ENCODE measurements at places on chromosomes 7 and 10.

GRCh38 chr10:55750458-55750857 lies 610.6 kb downstream of the ZWINT start:
- DNase-seq: no peak

DNA sequence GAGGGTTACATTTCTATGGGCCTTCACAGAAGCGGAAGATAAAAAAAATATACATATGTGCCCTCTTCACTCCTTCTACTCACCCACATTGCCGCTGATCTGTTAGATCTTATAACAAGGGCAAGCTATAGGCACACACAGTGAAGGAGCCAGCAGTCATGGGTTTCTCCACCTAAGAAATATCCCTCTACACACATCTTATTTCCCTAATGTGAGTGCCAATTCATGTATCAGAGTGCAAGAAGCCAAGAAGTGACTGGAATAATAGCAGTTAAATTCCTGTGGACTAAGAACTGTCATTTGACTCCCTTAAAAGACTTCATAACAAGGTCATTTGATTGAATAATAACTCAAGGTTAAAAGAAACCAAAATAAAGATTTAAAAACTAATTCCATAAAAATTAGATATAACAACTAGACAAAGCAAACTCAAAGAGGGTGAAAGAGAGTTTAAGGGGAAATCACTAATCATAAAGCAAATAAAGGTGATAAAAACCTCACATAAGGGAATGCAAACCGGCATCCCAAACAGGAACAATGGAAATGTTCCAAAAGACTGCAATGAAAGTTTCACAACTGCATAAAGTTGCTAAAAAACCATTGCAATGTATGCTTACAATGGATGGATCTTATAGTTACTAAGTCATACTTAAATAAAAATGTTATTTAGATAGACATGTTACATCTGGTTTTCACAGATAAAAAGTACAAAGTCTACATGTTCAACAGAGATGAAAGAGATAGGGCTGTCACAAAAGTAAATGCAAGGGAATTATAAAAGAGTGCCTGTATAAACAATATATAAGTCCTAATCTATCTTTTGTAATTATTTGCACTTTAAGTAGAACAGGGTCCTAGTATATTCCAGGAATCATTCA lies 42.8 kb downstream of the ARHGAP21 start:
- DNase-seq: peak; percentile 54

DNA sequence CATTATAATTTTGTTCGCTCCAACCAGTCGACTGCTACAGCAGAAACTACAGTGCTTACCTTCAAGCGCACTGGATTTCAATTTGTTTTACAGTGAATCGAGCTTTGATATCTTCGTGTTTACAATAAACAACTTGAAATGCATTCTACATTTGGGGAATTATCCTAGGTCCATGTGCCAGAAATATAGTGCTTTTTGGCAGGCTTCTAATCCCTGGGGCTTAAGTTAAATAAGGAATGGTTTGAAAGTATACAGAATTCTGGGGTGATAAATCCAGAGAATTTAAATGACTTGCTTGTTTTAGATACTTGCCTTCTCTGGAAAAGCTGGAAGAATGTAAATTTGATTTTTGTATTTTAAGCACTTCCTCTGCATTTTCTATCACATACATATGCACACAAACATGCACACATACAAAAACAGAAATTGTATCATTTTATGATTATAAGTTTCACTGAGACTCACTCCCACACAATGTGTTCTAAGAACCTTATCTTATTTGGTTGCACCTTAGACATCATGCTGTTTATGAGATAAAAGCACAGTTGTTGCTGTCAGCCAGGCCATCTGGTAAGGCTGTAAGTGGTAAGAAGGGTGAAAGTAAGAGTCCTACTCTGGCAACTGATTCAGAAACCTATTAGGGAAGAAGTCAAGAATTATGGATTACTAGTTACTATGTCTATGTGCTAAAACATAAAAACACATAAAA lies 347.2 kb upstream of the KCND2 start:
- DNase-seq: no peak

GRCh38 chr10:95818010-95818409 lies 62.0 kb downstream of the ENTPD1 start:
- DNase-seq: no peak

DNA sequence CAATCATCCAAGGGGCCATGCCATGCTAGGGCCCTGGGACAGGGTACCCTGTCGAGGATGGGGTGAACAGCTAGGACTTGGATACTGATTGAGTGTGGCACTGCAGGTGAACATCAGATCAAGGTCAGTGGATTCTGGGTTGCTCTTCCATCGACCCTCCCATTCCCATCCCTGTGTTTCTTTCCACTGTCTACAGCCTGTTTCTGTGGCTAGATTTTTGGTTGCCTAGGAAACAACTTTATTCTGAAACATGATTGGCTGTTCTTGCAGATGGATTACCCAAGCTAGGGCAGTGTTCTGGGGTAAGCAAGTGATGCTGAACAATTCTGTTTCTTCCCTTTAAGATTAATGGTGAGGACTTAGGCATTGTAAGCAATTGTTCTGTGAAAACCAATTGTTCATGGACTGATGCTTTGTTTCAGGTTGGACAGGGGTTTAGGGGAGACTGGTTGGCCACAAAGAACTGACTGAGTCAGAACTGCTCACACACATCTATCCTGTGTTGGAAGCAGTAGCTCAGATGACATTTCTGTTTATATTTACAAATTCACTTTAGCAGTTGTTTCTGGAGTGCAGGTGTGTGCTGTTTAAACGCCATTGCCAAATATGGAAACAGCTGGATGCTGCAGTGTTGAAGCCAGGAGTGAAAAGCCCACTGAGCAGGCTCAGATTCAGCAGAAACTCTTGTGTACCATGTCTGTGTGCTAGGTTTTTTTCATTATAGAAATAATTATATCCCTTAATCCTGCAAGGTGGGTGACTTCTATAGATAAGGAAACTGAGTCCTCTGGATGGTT lies 102.3 kb upstream of the BTBD16 start:
- no peak for DNase-seq

DNA sequence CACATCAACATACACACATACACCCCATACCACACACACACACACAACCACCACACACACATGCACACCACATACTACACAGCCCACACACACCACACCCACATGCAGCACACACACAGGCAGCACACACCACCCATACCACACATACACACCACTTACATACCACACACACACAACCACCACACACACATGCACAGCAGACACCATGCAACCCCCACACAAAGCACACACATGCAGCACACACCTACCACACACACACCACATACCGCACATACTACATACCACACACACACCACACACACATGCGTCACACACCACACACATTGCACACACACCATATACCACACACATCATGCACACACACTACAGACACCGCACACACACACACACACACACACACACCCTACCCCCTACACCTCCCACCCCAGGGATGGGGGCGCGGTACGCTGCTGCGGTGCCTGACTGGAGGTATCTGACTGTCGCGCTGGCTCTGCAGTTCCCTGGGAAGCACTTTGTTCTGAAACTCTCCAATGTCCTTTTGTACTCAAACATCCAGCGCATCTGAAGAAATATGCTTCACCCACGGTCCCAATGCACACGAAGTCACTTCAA lies 5.4 kb upstream of the TRPV6 start:
- DNase-seq: no peak

DNA sequence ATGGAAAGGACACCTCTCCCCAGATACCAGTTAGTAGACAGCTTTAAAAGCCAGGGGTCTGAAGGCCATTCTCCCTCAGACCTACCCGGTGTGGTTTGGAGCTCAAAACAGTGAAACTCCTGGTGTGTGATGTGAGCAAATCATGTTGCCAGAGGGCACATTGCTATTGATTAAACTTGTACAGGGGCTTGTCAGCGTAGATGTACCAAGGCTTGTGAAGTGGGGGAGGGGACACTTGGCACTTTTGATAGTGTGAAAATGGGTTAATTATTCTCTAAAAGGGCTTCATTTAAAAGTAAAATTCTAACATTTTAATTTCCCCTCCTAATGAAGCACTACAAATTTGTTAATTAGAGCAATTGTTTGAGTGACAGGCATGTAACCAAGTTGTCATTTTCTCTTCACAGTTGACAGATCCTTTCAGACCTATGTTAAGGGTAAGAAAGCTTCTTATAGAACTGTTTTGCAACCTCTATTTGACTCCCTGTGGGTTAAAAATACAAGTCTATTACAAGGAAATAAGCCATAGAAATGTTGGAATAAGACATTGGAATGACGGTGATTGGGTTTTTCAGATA lies 356.9 kb upstream of the GALNT17 start:
- DNase-seq: no peak

DNA sequence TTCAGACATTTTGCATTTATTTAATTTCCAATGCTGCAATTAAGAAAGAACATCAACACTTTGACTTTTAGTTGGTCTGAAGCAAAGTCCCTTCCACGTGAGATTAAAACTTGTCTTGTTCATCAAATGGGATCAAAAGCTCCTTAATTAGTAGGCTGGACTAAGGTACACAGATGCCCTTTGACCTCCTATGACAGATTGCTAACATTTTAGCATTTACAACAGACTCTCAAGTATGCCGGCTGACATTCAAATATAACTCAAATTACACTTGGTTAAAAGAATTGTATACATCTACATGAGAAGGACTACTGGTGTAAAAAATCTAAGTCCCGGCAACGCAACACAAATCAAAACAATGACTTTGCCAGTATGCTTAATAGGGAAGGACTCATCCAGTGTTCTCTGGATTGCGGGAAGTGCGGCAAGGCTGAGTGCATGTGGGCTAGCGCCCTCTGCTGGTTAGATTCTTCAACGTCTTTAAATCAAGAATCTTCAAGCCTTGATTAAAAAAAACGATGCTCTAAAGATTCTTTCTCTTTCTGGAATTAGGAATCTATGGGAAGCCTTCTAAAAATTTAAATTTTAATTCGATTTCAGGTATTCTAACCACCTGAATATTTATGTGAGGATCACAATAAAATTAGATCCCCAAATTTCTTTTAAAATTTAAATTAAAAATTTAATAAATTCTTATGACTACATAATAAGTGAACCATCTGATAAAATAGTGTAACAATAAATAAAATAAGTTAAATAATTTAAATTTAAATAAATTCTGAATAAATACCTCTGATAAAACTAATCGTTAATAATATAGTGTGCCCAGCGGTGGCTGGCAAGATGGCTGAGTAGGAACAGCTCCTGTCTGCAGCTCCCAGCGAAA lies 444.7 kb downstream of the DGKB start:
- peak; percentile 88 for DNase-seq

DNA sequence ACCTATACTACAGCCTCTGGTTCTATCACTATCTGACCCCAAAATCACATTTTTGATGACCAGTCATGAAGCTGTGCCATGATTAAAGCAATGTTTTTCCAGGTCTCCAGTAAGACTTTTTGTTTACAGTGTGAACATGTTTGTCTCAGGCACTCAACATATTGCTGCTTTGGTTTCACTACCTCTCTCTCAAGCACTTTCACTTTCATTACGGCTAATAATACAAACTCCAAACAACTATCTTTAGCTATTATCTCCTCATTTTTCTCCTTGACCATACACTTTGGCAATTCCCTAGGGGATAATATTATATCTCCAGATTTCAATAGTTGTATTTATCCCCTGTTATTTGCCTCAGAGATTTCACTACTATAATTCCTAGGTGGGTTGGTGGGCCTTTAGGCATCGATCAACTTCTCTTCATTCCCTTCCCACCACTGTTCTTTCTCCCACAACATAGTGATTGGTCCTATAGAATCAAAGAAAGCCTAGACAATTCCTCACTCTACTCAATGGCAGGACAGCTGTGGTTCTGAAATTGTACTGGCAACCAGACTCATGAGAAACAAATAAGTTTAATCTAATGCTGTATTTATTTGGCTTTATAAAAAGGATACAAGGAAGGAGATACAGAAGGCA lies 261.4 kb upstream of the ZWINT start:
- no peak for DNase-seq

GRCh38 chr10:93218386-93218785 lies 144.7 kb downstream of the CYP26A1 start:
- no peak for DNase-seq

GRCh38 chr10:112580267-112580666 lies 133.3 kb downstream of the VTI1A start:
- no peak for DNase-seq

GRCh38 chr10:87659571-87660483 lies at the start of gene PAPSS2:
Gene PAPSS2, plus strand, starts transcription at chr10:87659878. Its CDS starts 104 bp downstream, at chr10:87659982.
- DNase-seq: peak; percentile 69

GRCh38 chr10:63712717-63713115 lies 191.5 kb downstream of the REEP3 start:
- no peak for DNase-seq

DNA sequence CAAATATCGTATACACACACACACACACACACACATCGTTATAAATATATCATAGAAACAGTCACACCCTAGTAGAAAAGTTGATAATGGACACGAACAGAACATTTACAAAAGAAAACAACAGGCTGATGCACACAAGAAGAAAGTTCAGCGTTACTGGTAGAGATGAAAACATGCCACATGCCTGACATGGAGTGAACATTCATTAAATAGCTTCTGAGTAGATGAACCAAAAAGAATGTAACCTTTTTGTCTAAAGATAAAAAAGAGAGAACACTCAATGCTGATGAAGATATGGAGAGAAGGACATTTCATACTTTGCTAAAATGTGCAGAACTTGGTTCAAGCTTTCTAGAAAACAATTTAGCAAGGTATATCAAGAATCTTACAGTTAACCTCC lies 173.4 kb upstream of the KLF14 start:
- DNase-seq: no peak

DNA sequence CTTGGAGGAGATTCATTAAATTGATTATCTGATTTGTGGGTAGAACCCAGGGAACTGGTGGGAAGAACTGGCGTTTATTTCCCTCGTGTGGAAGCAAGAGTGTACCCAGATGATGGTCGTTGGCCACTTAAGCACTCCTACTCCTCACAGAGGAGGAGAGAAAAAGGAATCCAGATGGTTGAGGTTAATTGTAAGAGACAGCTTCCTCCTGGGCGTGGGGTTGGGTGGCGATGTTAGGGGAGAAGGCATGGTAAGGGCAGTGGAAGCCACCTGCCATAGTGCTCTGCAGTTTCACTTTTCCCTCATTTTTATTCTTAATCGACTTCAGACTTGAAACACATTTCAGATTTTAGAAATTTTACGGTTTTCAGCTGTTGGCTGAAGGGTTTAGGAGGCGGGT lies 104.1 kb downstream of the DOCK1 start:
- no peak for DNase-seq

DNA sequence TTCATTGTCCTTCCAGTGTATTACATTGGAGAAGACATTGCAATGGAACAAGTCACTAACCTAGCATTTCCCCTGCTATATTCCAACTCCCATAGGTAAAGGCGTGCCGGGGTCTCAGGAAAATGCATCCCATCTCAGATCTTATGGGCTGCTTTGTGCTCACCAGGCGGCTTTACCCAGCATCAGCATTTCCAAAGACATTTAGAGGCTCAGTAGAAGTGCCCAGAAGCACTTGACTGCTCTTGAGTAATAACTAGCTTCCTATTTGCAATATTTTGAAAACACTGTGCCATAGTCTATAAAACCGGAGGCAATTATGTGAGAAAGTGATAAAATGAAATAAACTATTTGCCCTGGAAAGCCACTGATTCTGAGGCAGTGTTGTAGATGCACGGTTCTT lies 415.0 kb upstream of the NPVF start:
- DNase-seq: no peak

Measured in astrocyte of the spinal cord (primary cell).